Sigmoid colon (tissue), 7 donors: ENCODE measurements at places on chromosomes 2 and 18. TPM values are rescaled to one million over a fixed set of nuclear protein-coding genes. Genes with fewer than 3 reads are reported as not detected.

- H3K36me3 ChIP-seq: no peaks in the 10 kb centered on the region
- no peak for DNase-seq
- no peaks in the 10 kb centered on the region for H3K4me1 ChIP-seq
- H3K27ac ChIP-seq: no peak overlapping the region
Measured at GRCh38 chr2:109139865-109140396, 10.9 kb downstream of the SH3RF3 start.

DNA sequence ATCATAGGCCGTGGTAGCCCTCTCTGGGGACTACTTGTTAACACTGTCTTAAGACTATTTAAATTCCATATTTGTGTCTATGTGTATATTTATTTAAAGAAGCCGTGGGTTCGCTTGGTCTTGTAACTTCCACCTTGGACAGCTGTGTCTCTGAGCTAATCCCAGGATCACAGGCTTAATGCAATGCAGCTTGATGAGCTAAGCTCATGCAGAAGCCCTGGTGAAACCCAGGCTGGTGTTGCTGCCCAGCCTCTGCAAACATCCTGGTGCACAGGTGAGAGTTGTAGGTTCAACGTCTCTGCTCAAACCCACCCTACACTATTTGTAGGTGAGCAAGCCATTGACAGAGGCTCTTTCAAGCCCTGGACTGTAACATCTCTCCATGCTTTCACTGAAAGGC, 211.8 kb downstream of the FAM210A start:
- H3K27me3 ChIP-seq: no peaks in the 10 kb centered on the region
- H3K27ac ChIP-seq: no peak overlapping the region
- H3K36me3 ChIP-seq: no peaks in the 10 kb centered on the region
- H3K4me1 ChIP-seq: no peaks in the 10 kb centered on the region

DNA sequence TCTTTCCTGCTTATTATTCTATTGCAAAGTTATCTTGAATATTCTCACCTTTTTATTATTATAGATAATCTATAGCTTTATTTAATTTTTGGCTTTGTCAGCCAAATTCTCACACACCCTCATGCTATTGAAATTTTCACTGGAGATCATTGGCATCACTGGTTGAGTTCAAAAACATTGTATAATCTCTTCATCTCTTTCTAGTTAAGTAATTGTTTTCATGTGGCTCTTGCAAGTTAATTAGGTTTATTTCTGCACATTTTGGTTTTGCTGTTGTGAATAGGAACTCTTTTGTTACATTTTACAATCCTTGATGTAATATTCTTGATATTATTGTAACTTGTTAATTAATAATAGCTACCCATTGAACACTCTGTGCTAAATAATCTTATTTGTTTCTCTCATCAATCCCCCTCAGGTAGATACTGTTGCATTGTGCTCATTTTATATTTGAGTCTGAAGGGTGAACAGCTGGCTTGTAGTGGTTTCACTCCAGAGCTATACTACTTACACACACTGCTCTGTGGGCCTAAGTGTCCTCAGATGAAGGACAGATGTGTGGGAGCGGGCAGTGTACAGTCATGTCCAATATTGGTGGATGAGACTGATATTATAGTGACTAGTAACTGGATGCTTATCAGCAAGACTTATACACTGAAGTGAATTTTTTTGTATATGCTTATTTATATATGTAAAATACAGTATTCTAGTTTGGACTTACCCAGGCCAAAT, 112.7 kb downstream of the LCLAT1 start:
- H3K27ac ChIP-seq: no peak overlapping the region
- H3K4me1 ChIP-seq: no peaks in the 10 kb centered on the region
- no peak overlapping the region for H3K4me3 ChIP-seq

DNA sequence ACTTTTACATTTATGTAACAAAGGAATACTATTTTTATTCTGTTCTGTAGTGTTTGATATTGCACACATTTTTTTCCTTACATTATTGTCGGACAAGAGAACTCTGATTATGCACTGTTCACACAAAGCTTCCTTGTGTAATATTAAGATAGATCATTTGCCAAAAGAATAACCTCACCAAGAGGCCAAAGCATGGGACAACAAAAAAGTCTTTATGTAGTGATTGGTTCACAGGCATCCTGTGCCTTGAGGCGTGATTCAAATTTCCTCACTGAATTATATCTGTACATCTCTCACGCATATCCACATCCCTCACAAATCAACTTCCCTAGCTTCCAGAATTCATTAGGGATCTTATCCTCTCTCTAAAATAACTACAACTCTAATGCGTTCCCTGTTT, 642.7 kb downstream of the NR4A2 start:
- no peaks in the 10 kb centered on the region for H3K36me3 ChIP-seq
- no peaks in the 10 kb centered on the region for H3K4me1 ChIP-seq
- no peak for DNase-seq
- no peak overlapping the region for H3K4me3 ChIP-seq
- no peak overlapping the region for H3K27ac ChIP-seq

DNA sequence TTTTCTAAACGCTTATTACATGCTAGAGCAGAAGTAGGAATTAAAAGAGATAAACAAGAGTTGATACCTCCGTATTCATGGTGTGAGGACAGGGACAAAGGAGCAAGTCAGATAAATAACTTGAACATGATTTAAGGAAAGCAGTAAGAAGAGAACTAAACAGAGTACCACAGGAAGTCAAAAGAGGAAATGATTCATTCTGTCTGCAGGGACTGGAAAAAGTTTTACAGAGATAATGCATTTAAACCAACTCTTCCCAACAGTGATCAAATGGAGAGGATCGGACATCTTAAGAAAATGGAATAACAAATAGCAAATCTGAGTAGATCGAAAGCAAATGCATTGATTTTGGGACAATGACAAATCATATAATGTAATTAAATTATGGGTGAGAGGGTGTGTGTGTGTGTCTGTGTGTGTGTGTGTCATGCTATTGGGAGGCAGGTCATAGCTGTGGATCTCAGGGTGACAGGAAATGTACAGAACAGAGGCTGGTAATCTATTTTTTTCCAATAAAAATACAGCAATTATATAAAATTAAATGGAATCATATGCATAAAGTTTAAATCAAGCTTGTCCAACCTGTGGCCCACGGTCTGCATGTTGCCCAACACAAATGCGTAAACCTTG, 113.4 kb downstream of the MC4R start:
- H3K27ac ChIP-seq: no peak overlapping the region
- H3K36me3 ChIP-seq: no peaks in the 10 kb centered on the region
- DNase-seq: no peak

- no peaks in the 10 kb centered on the region for H3K4me1 ChIP-seq
- H3K4me3 ChIP-seq: no peak overlapping the region
Measured at GRCh38 chr2:161606327-161606726, 17.9 kb upstream of the SLC4A10 start.

DNA sequence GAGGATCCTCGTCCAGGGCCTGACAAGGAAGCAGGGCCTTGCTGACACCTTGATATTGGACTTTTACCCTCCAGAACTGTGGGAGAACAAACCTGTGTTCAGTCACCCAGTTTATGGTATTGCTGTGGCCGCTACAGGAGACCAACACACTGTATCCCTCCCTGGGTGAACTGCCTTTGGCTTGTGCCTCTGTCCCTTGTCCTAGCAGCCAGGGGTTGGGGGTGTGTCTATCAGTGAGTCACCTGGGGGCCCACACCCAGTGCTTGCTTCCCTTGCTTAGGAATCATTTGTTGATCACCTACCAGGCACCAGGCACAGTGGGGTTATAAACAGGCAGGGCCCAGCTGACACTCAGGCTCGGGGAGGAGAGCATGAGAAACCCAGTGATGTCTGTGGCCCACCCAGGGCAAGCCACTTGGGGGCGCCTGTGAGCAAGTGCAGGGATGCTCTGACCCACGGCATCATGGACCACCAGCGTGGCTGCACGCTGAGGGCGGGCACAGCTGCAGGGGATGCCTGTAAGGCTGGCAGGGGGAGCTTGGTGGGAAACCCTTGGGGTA, 17.1 kb downstream of the TMEM185B start:
- H3K4me1 ChIP-seq: no peaks in the 10 kb centered on the region
- no peaks in the 10 kb centered on the region for H3K36me3 ChIP-seq
- DNase-seq: no peak
- H3K27ac ChIP-seq: no peak overlapping the region
- no peaks in the 10 kb centered on the region for H3K27me3 ChIP-seq

GRCh38 chr18:22344908-22345670, 72.6 kb downstream of the CTAGE1 start:
- H3K4me1 ChIP-seq: peaks cover 22% of the 10 kb centered on the region
- H3K27ac ChIP-seq: no peak overlapping the region
- H3K36me3 ChIP-seq: no peaks in the 10 kb centered on the region

GRCh38 chr2:228367356-228367755, 185.9 kb upstream of the SPHKAP start:
- no peak for DNase-seq
- H3K27ac ChIP-seq: no peak overlapping the region
- no peaks in the 10 kb centered on the region for H3K27me3 ChIP-seq
- H3K36me3 ChIP-seq: no peaks in the 10 kb centered on the region

FTCDNL1 gene
- total RNA-seq: 5.0 TPM

IL1RL2 gene
- total RNA-seq: not detected

LIMS4 gene
- total RNA-seq: 5.5 TPM

SLC38A11 gene
- total RNA-seq: 0.49 TPM

SERPINB12 gene
- total RNA-seq: not detected
